ENCODE measurements at places on chromosomes 2 and 18. TPM values are rescaled to one million over a fixed set of nuclear protein-coding genes. Genes with fewer than 3 reads are reported as not detected.
A peak's percentile ranks its signal among the peaks of the same experiment; 100 is the strongest.

Gene MOGAT1
- not detected for total RNA-seq

Gene RFX8
- not detected for total RNA-seq

Gene OTOF
- not detected for total RNA-seq

Gene SLC23A3
- total RNA-seq, result 1.2 TPM

Gene HTRA2
- 24.4 TPM for total RNA-seq

Gene EPB41L3
- total RNA-seq, result 92.3 TPM

Gene IL36RN
- total RNA-seq, result 0.14 TPM

GRCh38 chr18:686339-687111 lies 25.9 kb downstream of the ENOSF1 start:
- no peaks in the 10 kb centered on the region for H3K27me3 ChIP-seq
- H3K36me3 ChIP-seq, result peaks cover 11% of the 10 kb centered on the region
- no peak for DNase-seq
- H3K27ac ChIP-seq, result no peak overlapping the region
- peaks cover 6% of the 10 kb centered on the region for H3K4me1 ChIP-seq
- H3K4me3 ChIP-seq, result no peak overlapping the region

- H3K4me3 ChIP-seq, result no peak overlapping the region
- no peak overlapping the region for H3K27ac ChIP-seq
- H3K27me3 ChIP-seq, result peaks cover 35% of the 10 kb centered on the region
- no peaks in the 10 kb centered on the region for H3K36me3 ChIP-seq
Measured at GRCh38 chr2:85087541-85087940, 45.7 kb upstream of the TCF7L1 start.

- no peaks in the 10 kb centered on the region for H3K4me1 ChIP-seq
- no peak overlapping the region for H3K27ac ChIP-seq
- no peaks in the 10 kb centered on the region for H3K27me3 ChIP-seq
- no peaks in the 10 kb centered on the region for H3K36me3 ChIP-seq
Measured at GRCh38 chr18:25223899-25224886, 127.8 kb downstream of the ZNF521 start.

GRCh38 chr2:241726459-241726858 lies 8.0 kb upstream of the D2HGDH start:
- no peaks in the 10 kb centered on the region for H3K4me1 ChIP-seq
- H3K4me3 ChIP-seq, result no peak overlapping the region
- no peaks in the 10 kb centered on the region for H3K27me3 ChIP-seq
- H3K36me3 ChIP-seq, result peaks cover 5% of the 10 kb centered on the region

DNA sequence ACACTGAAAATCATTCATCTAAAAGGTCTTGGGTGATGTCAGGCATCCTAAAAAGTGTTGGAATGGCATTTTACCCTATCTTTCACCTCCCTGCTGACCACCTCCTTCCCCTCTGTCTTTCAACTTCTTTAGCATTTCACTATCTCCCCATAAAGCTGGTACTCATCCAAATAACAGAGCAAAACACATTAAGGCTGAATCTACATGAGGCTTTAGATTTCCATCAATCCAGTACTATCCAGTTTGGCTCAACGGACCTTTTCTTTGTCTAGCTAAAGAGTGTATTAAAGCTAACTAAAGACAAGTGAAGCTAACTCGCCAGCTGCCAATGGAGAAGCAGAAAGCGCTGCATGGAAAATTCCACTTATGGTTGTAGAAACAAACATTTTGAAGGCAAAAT lies 122.5 kb upstream of the NCKAP5 start:
- no peaks in the 10 kb centered on the region for H3K27me3 ChIP-seq
- DNase-seq, result no peak
- no peaks in the 10 kb centered on the region for H3K4me1 ChIP-seq
- H3K36me3 ChIP-seq, result no peaks in the 10 kb centered on the region

- H3K27ac ChIP-seq, result no peak overlapping the region
- H3K27me3 ChIP-seq, result no peaks in the 10 kb centered on the region
- no peak for DNase-seq
- no peak overlapping the region for H3K4me3 ChIP-seq
Measured at GRCh38 chr2:96839875-96840850, 3.7 kb downstream of the ANKRD23 start.

DNA sequence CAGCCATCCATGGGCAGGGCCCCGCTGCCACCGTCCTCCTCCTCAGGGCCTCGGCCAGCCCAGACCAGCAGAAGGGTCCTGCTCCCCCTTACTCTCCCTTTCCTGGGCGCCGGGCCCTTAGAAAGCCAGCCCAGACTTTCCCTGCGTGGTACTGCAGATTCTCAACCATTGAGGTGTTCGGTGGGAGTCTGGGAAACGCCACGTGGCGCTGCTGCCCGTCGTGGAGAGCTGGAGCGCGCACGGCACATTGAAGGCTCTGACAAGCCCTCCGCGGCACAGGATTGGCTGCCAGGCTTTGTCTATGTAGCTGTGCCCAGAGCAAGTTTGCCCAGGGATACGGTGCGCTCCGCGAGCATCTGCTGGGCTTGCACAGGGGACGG lies 10.4 kb upstream of the KLHL30 start:
- H3K4me1 ChIP-seq, result no peaks in the 10 kb centered on the region
- no peak overlapping the region for H3K27ac ChIP-seq
- H3K36me3 ChIP-seq, result no peaks in the 10 kb centered on the region
- DNase-seq, result no peak
- H3K4me3 ChIP-seq, result no peak overlapping the region

DNA sequence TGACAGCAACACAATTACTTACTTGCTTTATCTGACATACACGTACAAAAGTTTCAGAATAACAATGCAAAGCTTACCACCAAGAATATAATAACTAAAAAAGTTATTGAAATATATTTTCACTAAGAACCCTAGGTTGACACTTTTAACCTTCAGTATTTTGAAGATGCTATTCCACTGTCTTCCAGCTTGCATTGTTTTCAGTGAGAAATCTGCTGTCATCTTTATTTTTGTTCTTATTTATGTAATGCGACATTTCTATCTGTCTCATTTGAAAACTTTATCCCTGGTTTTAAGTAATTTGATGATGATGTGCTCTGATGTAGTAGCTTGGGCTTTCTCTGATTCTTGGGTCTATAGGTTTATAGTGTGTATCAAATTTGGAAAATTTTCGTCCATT lies 165.0 kb upstream of the SMIM21 start:
- H3K27ac ChIP-seq, result no peak overlapping the region
- DNase-seq, result no peak
- no peaks in the 10 kb centered on the region for H3K27me3 ChIP-seq
- H3K36me3 ChIP-seq, result no peaks in the 10 kb centered on the region
- no peaks in the 10 kb centered on the region for H3K4me1 ChIP-seq
- H3K4me3 ChIP-seq, result no peak overlapping the region

DNA sequence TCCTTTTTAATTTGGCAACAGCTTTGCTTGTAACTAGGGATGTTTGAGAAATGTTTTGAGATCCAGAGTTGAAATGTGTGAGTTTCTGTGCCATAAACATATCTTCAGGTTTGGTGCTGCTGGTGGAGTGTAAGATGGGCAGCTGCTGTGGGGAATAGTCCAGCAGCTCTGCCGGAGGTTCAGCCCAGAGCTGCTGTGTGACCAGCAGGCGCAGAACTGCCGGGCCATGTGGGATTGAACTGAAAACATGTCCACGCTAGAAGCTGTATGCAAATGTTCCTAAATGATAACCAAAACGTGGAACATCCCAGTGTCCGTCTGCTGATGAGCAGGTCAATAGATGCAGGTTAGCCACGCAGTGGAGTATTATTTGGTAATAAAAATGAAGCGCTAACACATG lies 99.6 kb downstream of the DGKD start:
- peaks cover 17% of the 10 kb centered on the region for H3K36me3 ChIP-seq
- DNase-seq, result no peak
- no peak overlapping the region for H3K4me3 ChIP-seq
- H3K27ac ChIP-seq, result no peak overlapping the region
- H3K4me1 ChIP-seq, result no peaks in the 10 kb centered on the region
- no peaks in the 10 kb centered on the region for H3K27me3 ChIP-seq

DNA sequence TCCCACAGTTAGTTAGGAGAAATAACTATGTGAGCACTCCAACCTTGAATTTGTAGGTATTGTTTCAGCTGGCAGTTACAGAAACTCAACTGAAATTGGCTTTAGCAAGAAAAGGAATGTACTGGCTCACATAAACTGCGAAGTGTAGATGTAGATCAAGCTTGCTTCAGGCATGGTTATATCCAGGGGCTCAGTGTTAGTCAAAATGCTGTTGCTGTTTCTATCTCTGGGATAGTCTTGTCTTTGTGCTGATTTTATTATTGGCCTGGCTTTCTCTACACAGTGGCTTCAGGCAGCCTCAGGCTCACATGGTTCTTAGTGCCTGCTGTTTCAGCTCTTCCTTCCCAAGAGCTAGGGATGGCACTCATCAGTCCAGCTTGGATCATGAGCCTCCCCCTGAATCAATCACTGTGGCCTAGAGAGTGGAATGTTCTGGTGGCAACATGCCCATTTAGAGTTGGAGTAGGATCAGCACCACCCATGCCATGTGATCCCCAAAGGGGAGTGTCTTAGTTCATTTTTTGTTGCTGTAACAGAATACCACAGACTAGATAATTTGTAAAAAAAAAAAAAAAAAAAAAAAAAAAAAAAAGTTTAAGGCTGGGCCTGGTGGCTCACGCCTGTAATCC lies 69.1 kb upstream of the FOXI3 start:
- H3K36me3 ChIP-seq, result no peaks in the 10 kb centered on the region
- H3K27ac ChIP-seq, result no peak overlapping the region
- no peak for DNase-seq
- H3K27me3 ChIP-seq, result no peaks in the 10 kb centered on the region
- no peak overlapping the region for H3K4me3 ChIP-seq

- no peaks in the 10 kb centered on the region for H3K4me1 ChIP-seq
- no peaks in the 10 kb centered on the region for H3K27me3 ChIP-seq
- no peak overlapping the region for H3K27ac ChIP-seq
- DNase-seq, result no peak
- no peaks in the 10 kb centered on the region for H3K36me3 ChIP-seq
Measured at GRCh38 chr2:94979406-94980375, 45.8 kb upstream of the MAL start.

- no peak overlapping the region for H3K27ac ChIP-seq
- no peak overlapping the region for H3K4me3 ChIP-seq
- H3K4me1 ChIP-seq, result peaks cover 16% of the 10 kb centered on the region
- H3K36me3 ChIP-seq, result no peaks in the 10 kb centered on the region
Measured at GRCh38 chr2:37737507-37737906, 66.1 kb upstream of the CDC42EP3 start.

DNA sequence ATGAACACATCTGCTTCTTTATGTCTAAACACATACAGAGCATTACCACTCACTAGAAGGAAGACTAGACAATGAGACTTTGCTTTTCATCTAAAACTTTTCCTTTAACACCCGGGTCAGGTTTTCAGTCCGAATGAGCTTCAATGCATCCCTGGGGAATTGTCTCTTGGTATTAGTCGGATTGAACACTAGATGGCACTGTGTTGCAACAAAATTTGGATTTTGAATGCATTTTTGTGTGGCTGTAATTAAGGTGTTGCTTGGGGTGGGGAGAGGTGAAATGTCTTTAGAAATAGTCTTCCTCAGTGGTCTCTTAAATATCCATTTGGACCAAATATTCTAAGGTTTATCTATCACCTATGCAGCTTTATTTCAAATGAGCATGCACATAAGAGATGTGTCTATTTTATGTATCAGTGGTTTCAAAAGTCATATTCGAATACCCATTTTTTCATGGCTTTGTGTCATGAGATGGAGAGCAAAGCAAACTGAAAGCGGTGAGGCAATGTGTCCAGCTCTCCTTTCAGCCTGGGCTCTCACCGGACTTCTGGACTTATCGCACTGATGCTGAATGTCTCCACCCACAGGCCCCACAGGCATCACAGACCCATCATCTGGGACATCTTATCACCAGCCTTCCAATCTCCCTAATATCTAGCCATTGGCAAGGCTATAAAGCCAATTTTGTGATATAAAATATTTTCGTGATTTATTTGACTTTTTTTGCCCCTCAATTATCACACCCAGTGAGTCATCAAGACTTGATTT lies 510.3 kb downstream of the RNF144A start:
- DNase-seq, result peak; percentile 23
- no peak overlapping the region for H3K27ac ChIP-seq
- no peak overlapping the region for H3K4me3 ChIP-seq
- H3K36me3 ChIP-seq, result no peaks in the 10 kb centered on the region
- H3K27me3 ChIP-seq, result peaks cover 17% of the 10 kb centered on the region
- no peaks in the 10 kb centered on the region for H3K4me1 ChIP-seq

- H3K4me1 ChIP-seq, result no peaks in the 10 kb centered on the region
- no peak overlapping the region for H3K4me3 ChIP-seq
- peaks cover 11% of the 10 kb centered on the region for H3K27me3 ChIP-seq
- no peak for DNase-seq
Measured at GRCh38 chr2:118807668-118808428, 39.6 kb downstream of the EN1 start.

DNA sequence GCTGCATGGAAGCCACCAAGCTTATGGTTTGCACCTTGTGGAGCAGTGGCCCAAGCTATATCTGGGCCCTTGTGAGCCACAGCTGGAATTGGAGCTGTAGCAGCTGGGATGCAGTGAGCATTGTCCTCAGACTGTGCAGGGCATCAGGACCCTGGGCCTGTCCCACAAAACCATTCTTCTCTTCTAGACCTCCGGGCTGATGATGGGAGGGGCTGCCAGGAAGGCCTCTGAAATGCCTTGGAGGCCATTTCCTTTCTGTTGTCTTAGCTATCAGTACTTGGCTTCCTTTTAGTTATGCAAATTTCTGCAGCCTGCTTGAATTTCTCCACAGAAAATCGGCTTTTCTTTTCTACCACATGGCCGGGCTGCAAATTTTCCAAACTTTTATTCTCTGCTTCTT lies 46.4 kb upstream of the CSRNP3 start:
- DNase-seq, result no peak
- no peaks in the 10 kb centered on the region for H3K27me3 ChIP-seq
- H3K4me1 ChIP-seq, result no peaks in the 10 kb centered on the region
- H3K27ac ChIP-seq, result no peak overlapping the region
- H3K4me3 ChIP-seq, result no peak overlapping the region

DNA sequence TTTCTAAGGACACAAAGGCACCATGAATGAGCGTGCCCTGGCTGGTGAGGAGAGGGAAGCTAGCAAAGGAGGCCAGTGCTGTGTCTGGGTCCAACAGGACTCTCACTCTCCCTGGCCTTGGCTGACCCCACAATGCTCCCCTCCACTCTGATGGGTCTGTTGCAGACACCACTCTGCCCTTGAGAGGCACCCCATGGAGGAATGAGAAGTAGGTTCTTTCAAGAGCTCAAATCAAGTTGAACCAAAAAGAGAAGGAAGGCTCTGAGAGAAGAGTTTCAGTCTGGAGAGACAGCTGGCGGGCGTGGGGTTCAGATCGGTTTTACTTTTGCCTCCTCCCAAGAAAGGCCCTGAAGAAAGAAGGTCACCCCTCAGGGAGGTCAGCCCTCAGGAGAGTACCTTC lies 18.4 kb downstream of the TMEM247 start:
- peaks cover 18% of the 10 kb centered on the region for H3K4me1 ChIP-seq
- H3K27ac ChIP-seq, result no peak overlapping the region
- no peak overlapping the region for H3K4me3 ChIP-seq
- H3K27me3 ChIP-seq, result no peaks in the 10 kb centered on the region

- no peaks in the 10 kb centered on the region for H3K36me3 ChIP-seq
- peak; percentile 8 for DNase-seq
- H3K27ac ChIP-seq, result no peak overlapping the region
- H3K27me3 ChIP-seq, result no peaks in the 10 kb centered on the region
- H3K4me1 ChIP-seq, result no peaks in the 10 kb centered on the region
- H3K4me3 ChIP-seq, result no peak overlapping the region
Measured at GRCh38 chr18:8930990-8931616, 171.4 kb upstream of the NDUFV2 start.

GRCh38 chr18:38940863-38941531 lies 1375.4 kb upstream of the CELF4 start:
- no peaks in the 10 kb centered on the region for H3K36me3 ChIP-seq
- H3K27ac ChIP-seq, result peak overlapping the region; percentile 50
- no peak overlapping the region for H3K4me3 ChIP-seq
- H3K27me3 ChIP-seq, result no peaks in the 10 kb centered on the region
- no peaks in the 10 kb centered on the region for H3K4me1 ChIP-seq

- no peaks in the 10 kb centered on the region for H3K36me3 ChIP-seq
- H3K27me3 ChIP-seq, result no peaks in the 10 kb centered on the region
- H3K4me3 ChIP-seq, result no peak overlapping the region
Measured at GRCh38 chr2:20357638-20358389, 7.2 kb upstream of the PUM2 start.

Data from astrocyte (in vitro differentiated cells and primary cell).